ENCODE measurements at places on chromosomes 1 and 21.

- DNase-seq = no peak
These were observed 29.2 kb upstream of the SLC44A5 start for GRCh38 chr1:75640137-75640536.

- DNase-seq = no peak
These were observed 47.9 kb downstream of the RALGPS2 start for GRCh38 chr1:178772952-178773351.

DNA sequence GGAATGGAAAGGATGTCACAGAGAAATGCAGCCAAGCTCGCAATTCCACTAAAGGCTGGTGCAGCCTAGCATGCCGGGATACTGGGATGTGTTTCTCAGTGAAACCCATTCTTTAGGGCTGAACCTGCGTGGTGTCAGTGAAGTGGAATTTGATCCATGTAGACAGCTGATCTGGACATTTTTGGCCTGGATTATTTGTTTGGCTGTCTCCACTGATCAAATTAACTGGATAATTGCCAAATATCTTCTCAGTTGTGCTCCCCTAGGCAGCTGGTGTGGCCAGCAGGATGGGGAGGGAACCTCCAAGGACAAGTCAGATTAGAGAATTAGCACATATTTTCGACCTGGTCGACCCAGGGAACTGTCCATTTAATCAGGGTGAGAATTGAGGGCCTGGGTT lies 318.4 kb downstream of the RPS6KC1 start:
- DNase-seq = no peak

DNA sequence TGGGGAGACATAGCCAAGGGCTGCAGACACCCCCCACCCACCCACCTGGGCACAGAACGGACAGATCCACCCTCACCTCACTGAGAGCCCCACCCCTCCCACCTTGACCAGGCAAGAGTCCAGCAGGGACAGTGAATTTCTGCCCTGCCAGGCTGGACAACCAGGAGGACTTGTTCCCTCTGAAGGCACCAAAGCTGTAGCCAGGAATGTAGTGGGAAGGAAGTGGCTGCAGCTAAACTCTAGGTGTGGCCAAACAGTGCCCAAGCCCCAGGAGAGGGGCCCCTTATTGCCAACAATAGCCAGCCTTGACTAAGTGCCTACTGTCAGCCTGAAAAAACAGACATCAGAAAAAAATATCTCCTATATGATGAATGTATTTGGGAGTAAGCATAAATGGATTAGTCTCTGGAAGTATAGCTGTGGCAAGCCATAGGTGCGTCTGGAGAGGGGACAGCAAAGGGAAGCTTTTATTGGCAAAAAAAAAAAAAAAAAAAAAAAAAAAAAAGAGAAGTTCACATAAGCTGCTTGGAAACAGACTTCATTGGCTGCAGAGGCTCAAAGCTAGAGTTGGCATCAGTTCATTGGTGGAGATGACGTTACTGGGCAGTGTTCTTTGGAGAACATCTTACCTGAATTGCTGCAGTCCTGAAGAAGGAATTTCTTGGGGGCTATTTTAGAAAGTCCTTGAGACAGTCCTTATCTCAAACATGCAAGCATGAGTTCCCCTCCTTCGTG lies 64.1 kb upstream of the TMEM51 start:
- DNase-seq = no peak

DNA sequence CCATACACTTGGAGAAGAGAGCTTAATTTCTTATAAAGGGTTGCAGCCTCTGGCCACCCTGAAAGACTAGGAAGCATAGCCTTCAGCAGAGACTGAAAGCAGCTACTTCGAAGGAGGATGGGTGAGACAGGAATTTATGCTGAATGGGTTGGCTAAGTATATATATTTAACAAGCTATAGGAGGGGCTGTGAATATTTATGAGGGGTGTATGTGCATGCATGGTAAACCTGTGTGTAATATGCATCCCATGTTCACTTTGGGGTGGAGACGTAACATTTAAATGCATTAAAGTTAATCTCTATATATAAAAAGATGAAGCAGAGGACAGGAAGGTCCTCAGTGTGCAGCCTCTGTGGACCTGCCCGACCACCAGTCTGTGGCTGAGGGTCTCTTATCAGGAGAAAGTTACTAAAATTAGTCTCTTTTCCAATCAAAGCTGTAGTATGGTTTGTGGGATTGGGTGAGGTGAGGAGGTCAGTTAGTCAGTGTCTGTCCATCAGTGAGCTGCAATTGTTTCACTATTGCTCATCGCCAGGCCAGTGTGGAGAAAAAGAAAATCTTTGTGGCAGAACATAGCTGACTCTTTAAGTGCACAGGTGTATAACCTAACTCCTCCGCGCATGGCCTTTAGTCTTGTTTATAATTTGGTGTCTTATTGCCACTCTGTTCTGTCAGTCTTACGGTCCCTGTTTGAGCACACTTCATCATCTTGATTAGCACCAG lies 35.4 kb upstream of the DSCAM start:
- no peak for DNase-seq

DNA sequence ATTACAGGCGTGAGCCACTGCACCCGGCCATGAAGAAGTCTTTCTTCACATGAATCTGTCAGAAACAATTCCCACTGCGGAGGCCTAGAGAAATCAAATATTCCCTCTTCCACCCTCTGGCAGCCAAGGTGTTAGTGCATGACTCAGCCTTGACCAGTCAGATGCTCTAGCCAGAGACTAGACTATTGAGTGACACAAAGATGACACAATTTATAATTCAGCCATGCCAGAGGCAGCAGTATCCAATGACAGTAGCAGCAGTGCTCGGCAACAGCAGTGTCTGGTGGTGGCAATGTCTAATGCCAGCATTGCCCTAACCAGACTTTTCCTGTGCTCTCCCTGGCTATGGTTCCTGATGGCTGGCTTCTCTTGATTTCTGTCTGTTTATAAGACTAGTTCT lies 8.7 kb downstream of the CTXND2 start:
- no peak for DNase-seq

DNA sequence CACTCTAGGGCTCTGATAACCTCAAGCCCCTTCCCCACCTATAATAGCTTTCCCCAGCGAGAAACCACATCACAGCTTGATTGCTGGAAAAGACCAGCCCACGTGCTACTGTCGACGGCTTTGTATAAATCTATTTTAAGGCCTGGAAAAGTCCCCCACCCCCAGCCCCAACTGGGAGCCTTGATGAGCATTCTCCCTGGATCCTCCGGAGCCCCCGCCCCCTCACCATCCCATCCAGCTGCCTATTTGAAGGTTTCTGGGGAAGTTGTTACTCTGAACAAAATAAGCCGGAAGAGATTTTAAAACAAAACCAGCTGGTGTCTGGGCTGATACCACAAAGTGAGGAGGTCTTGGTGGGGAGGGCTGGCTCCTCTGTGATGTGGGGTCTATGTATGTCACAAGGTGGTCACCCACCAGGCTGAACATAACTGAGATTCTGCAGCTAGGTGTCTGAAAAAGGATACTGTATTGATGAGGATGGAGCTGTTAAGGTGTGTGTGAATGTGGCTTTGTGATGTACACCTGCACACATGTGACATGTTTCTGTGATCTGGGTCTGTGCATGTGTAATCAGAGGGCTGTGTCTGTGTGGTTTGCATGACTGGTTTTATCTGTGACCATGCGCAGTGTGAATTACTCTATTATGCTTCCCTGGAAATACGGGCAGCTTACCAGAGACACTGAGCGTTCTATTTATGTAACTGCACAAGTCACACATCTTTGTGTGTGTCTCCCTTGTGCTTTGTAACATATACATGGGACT lies 25.0 kb downstream of the RIMS3 start:
- DNase-seq = no peak

- no peak for DNase-seq
These were observed 35.8 kb downstream of the UBIAD1 start for GRCh38 chr1:11308699-11309224.

- DNase-seq = no peak
These were observed 160.2 kb downstream of the DENND1B start for GRCh38 chr1:197614916-197615692.

GRCh38 chr1:118688891-118689290 lies 299.3 kb downstream of the TBX15 start:
- no peak for DNase-seq

DNA sequence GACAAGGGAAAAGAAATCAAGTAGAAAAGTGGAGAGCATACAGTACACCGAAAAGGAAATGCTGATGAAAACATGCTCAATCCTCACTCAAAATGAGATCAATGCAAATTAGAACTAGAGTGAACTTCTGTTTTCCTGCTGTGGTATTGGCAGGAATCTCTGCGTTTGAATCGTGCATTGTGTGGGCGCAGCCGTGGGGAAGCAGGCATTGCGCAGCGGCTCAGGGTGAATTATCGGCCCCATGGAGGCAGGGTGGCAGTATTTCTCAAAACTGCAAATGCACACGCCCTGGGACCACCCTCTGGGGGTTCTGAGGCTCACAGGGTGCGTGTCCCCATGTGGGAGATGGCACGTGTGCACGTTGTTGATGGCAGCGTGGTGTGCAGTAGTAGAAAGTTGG lies 140.6 kb downstream of the PEX14 start:
- no peak for DNase-seq

DNA sequence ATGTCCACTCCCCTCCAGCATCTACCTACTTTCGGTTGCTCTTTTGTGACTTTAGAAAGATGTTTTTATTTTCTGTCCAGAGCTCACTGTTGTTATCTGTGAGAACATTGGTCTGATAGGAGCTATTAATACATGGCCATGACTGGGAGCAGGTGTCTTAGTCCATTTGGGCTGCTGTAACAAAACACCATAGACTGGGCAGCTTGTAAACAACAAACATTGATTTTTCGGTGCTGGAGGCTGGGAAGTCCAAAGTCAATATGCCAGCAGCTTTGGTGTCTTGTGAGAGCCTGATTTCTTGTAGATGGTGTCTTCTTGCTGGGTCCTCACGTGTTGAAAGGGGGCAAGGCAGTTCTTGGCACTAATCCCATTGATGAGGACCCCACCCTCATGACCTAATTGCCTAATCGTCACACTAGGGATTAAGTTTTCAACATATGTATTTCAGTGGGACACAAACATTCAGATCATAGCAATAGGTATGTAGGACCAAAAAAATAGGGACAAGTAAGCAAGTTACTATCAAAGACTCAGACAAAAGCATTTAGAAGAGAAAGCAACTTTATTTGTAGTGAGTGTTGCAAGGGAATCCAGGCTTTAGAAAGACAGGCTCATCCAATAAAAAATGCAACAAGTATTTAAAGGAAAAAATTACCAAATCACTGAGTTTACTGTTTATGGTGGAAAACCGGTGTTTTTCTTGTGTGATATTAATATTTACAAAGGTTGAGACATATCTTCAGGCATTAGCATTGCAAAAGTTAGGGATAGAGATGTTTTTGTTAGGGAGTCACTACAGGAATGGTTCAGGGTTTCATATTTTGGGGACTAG lies 55.2 kb upstream of the WDR26 start:
- DNase-seq = no peak

DNA sequence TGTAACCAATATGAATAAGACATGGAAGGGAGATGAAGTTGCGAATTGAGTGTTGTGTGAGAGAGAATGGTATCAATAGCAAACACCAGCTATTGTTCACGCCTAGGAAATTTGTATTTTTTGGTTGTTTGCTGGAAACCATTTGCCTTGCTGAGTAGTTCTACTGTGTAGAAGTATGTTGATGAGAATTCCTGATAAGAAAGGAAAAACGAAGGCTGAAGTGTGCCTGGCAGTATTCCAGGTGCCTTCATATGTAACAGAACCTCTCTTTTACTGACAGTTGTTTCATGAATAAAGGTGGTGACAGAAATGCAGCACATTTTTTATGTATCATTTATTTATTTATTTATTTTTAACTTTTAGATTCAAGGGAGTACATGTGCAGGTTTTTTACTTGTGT lies 79.5 kb downstream of the SDCCAG8 start:
- DNase-seq = no peak

- DNase-seq = no peak
These were observed 51.0 kb downstream of the XCL1 start for GRCh38 chr1:168627370-168627769.

DNA sequence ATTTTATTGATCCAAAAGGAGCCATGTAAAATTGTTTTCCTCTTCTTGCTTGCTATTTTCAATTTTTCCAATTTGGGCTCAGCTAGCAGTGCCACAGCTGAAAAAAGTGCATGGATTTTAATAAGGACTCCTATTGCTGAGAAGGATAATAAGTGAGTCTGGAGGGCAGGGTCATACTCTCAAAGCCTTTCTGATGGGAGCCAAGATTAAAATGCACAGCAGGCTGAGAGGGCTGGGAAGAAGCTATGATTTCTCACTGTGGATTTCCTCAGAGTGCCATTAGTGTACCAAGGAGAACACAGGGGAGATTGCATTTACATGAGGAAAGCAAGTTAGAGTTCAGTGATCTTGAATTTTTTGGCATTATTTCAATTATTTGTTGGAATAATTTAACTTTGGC lies 261.3 kb downstream of the ST6GALNAC3 start:
- no peak for DNase-seq

DNA sequence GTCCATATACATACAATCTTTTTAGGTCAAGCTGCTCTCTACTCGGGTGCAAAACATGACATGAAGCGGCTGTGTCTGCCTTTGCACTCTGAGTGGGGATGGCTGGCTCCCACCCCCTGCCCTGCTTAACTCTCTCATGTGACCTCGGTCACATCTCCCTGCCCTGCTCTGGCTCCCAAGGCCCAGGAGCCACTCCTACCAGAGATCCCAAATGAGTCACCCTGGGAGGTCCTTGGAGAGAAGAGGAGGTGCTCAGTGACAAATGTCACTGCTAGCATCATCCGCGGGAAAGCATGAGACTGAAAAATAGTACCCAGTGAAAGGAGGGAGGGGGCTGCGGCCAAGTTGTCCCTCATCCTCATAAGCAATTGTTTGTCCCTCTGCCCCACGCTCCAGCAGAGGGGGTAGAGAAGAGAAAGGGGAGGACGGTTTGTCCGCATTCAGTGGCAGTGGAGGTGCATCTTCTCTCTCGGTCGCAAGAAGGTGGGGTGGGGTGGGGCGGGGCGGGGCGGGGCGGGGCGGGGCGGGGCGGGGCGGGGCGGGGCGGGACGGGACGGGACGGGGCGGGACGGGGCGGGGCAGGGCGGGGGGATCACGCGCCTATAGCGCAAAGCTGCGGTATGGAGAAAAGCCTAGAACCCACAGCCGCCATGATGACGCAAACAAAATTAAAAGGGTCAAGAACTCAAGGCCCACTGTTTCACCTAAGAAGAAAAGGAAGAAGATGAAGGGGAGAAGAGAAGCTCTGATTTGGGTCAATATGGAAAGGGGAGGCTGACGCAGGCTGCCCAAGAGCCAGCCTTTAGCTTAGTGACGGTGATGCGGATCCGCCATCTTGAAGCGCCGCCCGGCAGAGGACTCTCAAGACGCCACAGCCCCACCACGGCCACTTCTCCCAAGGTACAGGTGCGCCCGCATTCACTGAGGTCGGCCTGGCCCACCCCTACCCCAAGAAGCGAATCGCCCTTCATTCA lies 66.2 kb downstream of the CD46 start:
- DNase-seq = no peak

All from ecto neural progenitor cell (in vitro differentiated cells).